ENCODE measurements at places on chromosomes 11 and 22.

GRCh38 chr11:85165819-85166218 is 461.3 kb downstream of the DLG2 start:
- no peak for DNase-seq

GRCh38 chr11:21948876-21949275 is 244.0 kb upstream of the ANO5 start:
- no peak for DNase-seq

GRCh38 chr11:123707606-123708205 is 33.8 kb downstream of the ZNF202 start:
- peak; percentile 78 for DNase-seq

- no peak for DNase-seq
Measured at GRCh38 chr11:27596388-27596787, 89.8 kb upstream of the LIN7C start.

GRCh38 chr22:24209016-24209415 is 27.7 kb downstream of the SUSD2 start:
- DNase-seq = no peak

DNA sequence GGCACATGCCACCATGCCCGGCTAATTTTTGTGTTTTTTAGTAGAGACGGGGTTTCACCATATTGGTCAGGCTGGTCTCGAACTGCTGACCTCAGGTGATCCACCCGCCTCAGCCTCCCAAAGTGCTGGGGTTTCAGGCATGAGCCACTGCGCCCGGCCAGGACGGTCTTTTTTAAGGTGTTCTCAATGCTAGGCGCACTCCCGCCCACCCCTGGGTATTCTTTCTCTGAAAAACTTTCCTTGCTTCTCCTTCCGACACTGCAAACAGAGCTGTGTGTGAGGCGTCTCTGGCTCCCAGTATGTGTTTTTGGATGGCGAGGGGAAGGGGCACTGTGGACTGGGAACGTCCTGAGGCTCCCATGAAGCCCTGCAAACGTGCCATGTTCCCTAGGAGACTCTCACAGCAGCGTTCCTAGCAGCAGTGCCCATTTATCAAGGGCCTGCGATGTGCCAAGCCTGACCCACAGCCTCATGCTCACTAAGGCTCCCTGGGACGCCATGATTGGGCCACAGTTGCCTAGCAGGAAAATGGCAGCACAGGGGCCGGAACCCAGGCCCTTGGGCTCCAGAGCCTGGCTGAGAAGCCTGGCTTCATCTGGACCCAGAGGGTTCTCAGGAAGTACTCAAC is 2.4 kb upstream of the RASL10A start:
- no peak for DNase-seq

DNA sequence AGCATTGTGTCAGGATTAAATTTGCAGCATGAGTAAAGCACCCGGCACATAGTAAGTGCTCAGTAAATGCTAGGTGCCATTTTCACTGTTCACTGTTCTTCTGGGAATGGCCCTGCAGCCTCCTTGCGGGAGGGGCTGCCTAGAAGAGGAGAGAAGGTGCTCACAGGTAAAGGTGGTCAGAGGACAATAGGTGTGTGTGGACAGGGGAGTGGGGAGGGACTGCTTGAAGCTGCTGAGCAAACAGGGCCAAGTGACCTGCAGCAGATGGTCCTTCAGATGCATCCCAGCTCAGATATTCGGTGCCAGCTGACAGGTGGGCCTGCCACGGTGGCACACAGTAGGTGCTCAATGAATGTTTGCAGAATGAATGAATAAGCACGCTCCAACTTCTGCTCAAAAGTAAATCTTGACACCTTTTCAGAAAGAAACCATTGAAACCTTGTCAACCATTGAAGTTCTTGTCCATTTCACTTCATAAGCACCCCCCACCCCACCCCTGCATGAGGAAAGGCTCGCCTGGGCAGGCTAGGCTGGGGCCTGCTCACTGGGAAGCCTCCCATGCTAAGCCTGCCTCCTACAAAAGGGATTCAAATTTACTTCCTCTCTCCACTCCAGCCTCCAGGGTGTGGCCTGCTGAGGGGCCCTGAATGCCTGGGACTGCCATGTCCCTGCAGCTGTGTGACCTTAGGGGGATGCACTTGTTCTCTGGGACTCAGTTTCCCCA is 1.6 kb downstream of the KIAA0930 start:
- peak; percentile 59 for DNase-seq

- DNase-seq = no peak
Measured at GRCh38 chr11:132784441-132784840, 747.9 kb downstream of the OPCML start.

DNA sequence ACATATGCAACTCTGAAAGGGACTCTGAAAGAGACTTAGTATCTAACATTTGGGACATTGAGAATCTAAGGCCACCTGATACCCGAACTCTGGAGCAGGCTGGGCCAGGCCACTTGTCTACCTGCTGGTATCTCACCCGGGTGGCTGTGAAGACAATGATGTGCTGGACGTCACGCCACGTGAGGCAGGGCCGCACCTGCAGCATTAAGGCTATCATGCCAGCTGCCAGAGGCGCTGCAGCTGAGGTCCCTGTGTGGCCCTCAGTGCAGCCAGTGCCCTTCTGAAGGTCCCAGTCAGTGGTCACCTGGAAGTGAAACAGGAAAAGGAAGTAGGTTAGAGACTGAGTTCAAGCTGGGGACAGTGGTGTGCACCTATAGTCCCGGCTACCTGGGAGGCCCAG is 12.4 kb downstream of the PCSK7 start:
- DNase-seq = no peak

DNA sequence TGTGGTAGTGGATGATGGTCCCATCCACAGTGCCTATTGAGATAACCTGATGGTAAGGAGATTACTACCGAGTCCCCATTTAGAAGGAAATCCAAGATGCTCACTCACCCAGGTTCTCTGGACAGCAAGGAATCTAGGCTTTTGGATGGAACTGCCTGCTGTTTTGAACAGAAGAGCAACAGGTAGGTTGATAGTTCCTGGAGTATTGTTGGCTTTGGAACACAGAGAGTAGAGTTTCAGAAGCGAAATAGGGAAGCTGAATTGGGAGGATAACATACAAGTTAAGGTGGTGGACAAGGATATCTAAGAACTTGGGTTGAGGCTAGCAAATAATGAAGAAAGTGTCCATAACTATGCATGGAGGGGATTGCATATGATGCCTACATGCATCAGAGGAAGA is 27.6 kb downstream of the SLC22A6 start:
- no peak for DNase-seq

DNA sequence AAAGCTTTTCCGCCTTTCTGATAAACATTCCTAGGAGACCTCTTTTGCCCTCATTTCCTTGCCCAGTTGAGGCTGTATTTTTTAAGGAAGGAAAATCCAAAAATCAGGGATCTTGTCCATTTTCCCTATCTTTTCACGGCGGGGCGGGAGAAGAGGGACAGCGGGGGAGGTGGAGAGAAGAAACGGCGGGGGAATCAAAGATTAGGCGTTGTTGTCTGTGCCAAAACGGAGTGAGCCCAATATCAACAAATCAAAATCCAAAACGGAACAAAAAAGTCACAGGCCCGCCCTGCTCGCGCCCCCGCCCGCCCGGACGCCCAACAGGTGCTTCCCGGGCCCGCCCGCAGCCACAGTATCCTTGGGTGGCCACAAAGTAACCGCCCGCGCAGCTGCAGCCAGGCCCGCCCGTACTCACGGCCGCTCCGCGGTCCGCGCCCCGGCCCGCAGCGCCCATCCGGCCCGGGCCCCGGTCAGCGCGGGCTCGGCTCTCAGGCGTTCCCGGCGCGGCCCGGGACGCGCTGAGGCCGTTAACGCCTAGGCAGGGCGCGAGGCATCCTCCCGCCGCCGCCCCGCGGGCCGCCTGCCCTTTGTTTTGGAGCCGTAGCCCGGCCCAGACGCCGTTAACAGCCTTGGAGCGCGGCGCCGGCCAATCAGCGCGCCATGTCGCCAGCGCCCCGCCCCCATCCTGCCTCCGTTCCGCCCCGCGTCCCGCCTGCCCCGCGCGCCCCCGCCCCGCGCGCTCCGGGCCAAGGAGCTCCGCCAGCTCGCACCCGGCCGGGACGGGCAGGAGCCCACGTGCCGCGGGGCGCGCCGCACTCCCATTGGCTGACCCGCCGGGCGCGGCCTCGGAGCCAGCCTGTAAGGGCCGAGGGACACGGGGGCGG is at the start of gene YPEL1:
Gene YPEL1, minus strand, starts transcription at position 595 of the 884 bp plus-strand sequence. CDS start 25,050 bp downstream, outside the sequence.
- peak; percentile 97 for DNase-seq

DNA sequence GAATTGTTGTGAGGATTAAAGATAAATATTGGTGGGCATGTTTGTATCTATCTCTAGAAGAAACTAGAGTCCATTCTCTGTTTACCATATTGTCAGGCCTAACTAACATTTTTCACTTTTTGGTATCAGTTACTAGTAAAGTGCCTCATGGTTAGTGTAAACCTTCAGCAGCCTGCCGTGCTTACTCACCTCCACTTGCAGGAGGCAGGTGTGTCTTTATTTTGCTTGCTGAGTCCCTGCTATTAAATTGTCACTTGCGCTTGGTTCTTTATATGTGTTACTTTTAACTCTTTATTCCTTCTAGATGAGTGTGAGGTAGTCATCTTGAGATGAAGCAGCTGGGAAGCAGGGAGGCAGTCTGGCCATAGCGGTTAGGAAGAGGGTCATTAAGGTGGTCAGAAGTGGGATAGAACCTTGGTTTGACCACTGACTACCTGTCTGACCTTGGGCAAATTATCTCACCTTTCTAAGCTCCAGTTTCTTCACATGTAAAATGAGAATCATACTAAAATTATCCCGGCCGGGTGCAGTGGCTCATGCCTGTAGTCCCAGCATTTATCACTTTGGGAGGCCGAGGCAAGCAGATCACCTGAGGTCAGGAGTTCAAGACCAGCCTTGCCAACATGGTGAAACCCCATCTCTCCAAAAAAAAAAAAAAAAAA is 21.2 kb downstream of the PPP6R3 start:
- no peak for DNase-seq

DNA sequence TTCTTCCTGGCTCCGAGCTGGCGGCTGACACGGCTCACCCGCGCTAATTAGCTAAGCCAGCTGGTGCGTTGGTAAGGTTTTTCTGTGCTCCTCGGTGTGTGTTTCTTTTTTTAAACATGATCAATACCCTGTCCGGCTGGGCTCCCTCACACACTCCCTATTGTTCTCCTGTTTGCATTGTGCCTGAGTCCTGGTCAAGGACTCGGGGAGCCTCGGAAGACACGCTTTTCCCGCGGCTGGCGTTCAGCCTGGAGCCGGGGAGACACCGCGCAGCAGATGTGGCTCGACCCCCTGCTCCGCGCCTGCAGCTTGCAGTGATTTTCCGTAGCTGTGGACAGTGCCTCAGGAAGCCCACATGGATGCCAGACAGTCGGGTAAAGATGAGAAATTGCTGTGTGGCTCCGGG is 454.9 kb upstream of the CADM1 start:
- DNase-seq = no peak

- no peak for DNase-seq
Measured at GRCh38 chr11:67647471-67647870, 3.1 kb downstream of the ACY3 start.

- no peak for DNase-seq
Measured at GRCh38 chr11:109847621-109848020, 245.6 kb upstream of the ZC3H12C start.

GRCh38 chr11:96620464-96621044 is 230.7 kb downstream of the JRKL start:
- no peak for DNase-seq

DNA sequence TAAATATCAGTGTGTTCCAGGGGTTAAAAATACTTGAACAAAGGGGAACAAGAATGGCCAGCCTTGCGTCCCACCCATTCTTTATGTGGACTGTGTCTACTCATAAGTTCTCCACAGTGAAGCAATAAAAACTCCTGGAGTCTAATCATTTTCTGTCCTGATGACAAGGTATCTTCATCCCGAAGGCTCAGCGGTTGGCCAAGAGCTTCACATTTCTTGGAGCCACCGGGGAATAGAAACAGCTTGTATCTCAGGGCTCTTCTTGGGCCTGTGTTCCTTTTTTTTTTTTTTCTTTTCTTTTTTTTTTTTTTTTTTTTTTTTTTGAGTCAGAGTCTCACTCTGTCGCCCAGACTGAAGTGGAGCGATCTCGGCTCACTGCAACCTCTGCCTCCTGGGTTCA is 36.8 kb upstream of the ADORA2A start:
- no peak for DNase-seq

DNA sequence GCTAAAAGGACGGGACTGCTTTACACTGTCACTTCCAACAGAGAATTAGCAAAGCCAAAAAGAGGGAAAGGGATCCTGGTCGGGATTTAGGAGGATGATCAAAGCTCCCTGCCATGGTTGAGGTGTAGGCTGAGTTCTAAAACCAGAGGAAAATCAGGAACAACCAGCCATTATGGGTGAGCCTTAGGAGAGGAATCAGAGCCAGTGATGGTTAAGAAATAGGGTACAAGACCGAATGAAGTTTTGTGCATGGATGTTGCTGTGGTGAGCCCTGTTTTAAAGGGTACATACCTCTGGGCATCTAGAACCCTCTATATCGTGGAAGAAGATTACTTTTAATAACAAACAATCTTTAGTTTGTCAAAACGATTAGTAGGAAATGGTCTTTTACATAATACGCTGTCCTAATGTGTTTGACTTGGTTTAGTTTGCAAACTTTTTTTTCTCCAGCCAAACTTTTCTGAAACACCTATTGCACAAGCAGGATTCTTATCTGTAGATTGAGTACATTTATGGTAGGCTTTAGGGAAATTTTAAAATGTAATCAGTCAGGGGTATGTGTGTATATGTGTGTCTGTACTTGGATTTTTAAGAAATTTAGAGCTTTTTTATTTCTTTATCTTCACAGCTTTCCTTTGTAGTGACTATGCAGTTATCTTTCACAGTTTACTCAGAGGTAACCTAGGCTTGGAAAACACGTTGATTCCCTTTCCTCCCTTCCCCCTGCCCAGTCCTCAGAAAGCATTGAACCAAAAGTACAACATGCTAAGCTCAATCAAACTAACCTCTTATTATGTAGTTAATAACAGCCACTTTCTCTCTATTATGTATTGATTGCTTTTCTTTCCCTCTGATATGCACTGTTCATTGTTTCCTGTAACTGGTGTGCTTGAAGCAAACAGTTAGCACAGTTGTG is 26.8 kb downstream of the TRIM44 start:
- DNase-seq = peak; percentile 14

- DNase-seq = peak; percentile 49
Measured at GRCh38 chr22:39410264-39410663, 10.7 kb downstream of the TAB1 start.

DNA sequence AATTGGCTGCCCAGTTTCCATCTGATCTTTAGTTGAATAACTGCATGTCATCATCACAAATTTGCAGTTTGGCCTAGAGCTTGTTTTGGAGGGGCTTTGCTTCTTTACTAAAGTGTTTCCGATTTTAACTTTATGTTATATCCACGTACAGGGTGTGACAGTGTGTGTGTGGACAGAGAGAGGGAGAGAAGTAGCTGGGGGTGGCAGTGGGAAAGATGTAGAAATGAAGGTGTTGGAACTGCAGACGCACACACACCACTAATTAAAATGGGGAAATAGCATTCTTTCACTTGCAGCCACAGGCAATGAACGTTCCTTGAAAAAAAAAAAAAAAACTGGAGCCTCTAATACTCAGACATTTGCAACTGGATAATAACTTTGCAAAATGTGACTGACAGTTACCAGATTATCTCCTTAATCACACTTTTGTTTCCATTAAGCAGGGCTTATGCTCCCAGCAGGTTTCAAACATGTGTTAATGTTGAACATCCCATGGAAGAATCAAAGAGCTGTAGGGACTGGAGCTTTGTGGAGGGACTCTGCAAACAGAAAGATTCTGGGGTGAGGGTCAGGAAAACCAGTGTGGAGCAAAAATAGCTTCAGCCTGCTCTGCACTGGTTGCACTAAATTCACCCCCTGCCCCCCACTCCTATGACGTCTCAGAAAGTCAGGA is 238.1 kb upstream of the TENM4 start:
- DNase-seq = no peak

GRCh38 chr22:24952837-24953383 is 394 bp downstream of the KIAA1671 start:
- DNase-seq = no peak

- no peak for DNase-seq
Measured at GRCh38 chr22:29651652-29652051, 48.2 kb downstream of the NF2 start.

Measured in hematopoietic multipotent progenitor cell treated with erythropoietin and hydrocortisone succinate and interleukin-3 and kit ligand, for 4 days (in vitro differentiated cells).